ENCODE measurements at places on chromosomes 12 and 14.

DNA sequence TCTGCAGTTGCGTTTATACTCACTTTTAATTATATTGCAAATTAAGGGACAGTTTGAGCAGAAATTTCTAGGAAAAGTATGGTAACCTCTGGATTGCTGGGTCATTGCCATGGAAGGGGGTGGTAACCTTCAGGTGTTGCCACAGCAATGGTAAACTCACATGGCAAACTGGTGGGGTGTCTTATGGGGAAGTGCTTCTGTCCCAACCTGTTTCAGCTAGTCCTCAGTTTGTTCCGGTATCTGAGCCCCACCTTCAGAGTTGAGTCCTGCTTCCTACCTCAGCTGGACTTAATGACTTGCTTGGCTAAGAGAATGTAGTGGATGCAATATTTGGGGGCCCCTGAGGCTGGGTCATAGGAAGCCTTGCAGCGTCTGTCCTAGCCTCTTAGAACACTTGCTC, 7.3 kb upstream of the CLMN start:
- DNase-seq = no peak

- DNase-seq = peak; percentile 19
These were observed 37.2 kb downstream of the IFNG start for GRCh38 chr12:68122236-68122920.

DNA sequence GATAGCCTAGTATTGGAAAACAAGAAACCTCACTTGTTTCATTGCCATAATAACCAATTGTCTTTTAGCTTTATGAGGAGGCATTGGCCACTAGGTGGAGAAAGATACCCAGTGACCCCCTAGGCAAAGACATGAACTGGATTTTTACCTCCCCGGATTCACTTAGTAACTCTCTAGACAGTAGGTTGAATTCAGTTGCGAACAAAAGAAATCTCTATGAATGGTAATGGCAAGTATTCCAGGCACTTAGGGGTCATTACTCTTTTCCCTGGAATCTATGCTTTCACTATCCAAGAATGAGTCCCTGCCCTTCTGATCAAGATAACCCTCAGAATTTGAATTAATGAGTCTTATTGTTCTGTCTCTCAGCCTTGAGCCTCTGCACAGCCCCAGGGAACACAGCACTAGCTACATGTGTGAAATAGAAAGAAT, 29.5 kb upstream of the RHOJ start:
- peak; percentile 78 for DNase-seq

- peak; percentile 66 for DNase-seq
These were observed 18.0 kb upstream of the CTDSP2 start for GRCh38 chr12:57864442-57865083.

GRCh38 chr12:116423094-116423493, 136.1 kb upstream of the MAP1LC3B2 start:
- peak; percentile 80 for DNase-seq

GRCh38 chr14:60346706-60347105, 97.7 kb downstream of the PPM1A start:
- DNase-seq = no peak

DNA sequence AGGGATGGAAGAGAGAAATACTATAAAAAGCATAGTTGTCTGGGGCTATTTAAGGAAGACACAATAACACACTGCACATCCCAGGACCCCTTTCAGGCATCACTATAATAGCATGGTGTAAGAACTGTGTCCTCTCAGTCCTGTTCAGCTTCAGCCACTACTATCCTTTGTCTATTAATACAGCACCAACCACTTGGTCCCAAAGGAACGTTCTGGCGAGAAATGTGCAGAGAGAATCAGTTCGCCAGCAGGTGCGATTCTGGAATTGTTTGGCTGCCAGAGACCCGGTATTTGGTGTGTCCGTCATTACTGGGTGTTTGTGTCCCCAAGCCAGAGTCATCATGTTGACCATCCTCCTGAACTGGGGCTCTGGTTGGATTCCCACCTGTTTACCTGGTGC, 52.7 kb downstream of the BICD1 start:
- no peak for DNase-seq

DNA sequence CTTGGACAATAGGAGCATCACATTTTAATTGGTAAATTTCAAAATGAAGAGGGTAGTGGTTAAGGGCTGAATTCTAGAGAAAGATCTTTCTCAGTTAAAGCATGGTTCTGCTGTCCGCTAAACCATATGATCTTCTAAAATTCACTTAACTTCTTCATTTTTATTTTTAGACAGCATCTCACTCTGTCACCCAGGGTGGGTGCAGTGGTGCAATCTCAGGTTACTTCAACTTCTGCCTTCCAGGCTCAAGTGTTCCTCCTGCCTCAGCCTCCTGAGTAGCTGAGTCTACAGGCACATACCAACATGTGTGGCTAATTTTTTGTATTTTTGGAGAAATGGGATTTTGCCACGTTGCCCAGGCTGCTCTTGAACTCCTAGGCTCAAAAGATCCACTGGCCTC, 226.7 kb upstream of the ABCD2 start:
- no peak for DNase-seq

- DNase-seq = peak; percentile 84
These were observed 26.2 kb downstream of the KITLG start for GRCh38 chr12:88553941-88554658.

DNA sequence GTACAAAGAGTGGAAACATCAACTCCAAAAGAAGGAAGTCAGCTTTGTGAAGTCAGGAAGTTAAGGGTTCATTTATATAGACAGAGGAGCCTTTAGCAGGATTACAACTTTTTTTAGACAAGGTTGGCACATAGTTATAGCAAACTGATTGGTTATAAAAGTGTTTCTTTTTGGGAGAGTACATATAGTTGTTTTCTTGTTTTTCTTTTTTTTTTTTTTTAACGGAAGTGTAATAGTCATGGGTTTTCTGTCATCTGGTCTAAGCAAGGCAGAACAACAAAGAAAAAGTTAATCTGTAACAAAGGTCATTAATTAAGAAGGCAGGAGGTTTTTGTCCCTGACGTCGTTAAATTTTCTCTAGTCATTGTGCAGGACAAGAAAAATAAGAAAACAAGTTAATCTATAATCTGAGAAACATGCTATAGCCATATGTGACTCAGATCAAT, 13.0 kb upstream of the MFAP5 start:
- no peak for DNase-seq

DNA sequence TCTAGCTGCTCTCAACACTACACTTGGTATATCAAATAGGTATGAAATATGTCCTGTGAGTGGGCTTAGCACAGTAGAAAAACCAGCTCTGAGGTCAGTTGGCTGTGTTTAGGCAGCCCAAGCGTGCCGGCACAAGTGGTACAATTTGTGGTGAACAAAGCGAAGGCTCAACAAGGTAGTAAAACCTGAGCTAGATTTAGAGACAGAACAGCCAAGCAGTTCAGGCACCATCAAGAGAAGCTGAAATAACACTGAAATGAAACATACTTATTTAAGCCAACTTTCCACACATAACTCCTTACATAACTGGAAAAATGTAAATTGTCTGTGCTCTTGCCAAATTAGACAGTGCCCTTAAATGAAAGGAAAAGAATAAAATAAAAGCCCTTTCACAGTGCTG, 596.8 kb upstream of the FBXO33 start:
- no peak for DNase-seq

- peak; percentile 61 for DNase-seq
These were observed 65.5 kb upstream of the SLCO1C1 start for GRCh38 chr12:20629414-20630156.

DNA sequence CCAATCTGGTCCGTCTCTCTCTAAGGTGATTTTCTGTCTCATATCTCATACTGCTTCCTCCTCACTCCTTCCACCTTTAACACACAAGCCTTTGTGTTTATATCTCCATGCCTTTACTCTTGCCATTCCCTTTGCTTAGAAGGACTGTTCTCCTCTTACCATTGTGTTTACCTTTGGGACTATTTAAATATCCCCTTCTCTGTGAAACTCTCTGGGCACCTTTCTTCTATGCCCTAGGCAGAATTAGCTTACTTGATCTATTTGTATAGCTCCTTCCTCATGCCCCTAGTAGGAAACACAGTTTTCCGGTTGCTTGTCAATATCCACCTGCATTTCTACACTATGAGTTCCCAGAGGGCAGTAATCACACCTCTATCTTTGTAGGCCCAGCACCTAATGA, 3.9 kb upstream of the AMHR2 start:
- no peak for DNase-seq

DNA sequence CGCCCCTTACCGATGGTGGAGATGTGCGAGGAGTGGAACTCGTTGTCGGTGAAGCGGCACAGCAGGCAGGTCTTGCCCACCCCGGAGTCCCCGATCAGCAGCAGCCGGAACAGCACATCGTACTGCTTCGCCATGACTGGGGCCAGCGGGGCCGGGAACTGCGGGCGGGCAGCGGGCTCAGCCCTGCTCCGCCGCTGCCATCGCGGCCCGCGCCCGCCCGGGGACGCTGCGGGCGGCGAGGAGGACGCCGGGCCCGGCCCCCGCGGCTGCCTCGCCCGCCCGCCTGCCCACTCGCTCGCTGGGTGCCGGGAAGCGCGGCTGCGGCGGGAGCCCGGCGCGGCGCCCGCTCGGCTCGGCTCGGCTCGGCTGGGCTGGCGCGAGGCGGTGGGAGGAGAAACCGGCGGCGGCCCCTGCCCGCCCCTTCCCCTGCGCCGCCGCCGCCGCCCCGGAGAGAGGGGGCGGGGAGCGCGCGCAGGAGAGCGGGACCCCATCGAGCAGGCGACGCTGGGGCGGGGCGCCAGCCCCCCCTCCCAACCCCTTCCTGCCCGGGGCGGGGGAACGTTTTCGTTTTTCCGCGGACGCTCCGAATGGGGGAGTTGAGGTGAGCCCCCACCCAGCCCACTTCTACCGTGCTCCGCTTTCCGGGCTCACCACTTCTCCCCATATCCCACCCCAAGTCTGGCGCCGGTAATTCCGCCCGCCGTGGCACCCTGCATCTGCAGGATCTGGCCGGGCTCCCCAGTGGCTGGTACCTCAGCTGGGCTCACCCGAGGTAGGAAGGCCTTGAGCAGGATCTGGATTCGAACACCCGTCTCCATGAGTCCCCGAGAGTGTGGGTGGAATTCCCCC, at the start of gene RAB15:
RAB15 (minus strand) TSS at position 394 of the 849 bp plus-strand sequence; CDS start at position 134, 260 bp downstream.
- DNase-seq = peak; percentile 52

DNA sequence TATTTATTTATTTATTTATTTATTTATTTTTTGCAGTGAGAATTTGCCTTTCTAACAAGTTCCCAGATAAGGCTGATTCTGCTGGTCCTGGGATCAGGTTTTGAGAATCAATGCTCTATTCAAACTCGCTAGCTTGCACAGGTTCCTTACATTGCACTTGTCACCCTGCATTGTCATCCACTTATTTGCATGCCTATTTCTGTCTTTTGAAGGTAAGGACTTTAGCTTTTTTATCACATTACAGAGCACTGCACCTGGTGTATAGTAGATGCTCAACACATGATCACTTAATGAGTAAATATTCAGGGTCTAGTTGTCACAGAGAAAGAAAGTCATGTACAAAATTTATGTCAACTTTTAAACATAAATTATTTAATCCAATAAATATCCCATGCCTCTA, 219.7 kb upstream of the BTG1 start:
- no peak for DNase-seq

- no peak for DNase-seq
These were observed 413 bp downstream of the DAD1 start for GRCh38 chr14:22588526-22589095.

DNA sequence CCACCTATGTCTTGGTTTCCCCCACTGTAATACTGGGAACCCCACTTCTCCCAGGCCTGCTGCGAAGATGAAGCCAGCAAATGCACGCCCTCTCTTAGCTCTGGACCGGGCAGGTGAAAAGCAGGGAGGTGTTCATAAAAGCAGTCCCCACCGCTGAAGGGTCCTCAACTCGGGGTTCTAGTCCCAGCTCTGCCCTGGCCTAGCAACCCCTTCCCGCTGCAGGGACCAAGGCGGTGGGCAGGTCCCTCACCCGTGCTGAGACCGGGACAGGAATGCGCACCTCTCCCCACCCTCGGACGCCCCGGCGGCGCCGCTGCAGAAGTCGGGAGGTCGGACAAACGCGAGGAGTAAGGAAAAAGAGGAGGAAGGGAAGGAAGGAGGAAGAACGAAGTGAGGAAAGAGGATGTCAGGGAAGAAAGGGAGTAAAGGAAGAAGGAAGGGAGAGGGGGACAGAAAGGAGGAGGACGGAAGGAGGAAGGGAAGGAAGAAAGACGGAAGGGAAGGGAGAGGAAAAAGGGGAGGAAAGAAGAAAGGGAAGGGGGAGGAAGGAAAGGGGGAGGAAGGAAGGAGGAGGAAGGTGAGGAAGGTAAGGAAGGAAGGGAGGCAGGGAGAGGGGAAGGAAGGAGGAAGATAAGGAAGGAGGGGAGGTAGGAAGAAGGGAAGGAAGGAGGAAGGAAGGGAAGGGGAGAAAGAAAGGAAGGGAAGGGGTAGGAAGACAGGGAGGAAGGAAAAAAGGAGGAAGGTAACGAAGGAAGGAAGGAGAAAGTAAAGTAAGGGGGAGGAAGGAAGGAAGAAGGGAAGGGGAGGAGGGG, 701 bp downstream of the SPRING1 start:
- peak; percentile 22 for DNase-seq

All from EH (cell line).